ENCODE measurements at places on chromosomes 5 and 9.
A peak's percentile ranks its signal among the peaks of the same experiment; 100 is the strongest.

DNA sequence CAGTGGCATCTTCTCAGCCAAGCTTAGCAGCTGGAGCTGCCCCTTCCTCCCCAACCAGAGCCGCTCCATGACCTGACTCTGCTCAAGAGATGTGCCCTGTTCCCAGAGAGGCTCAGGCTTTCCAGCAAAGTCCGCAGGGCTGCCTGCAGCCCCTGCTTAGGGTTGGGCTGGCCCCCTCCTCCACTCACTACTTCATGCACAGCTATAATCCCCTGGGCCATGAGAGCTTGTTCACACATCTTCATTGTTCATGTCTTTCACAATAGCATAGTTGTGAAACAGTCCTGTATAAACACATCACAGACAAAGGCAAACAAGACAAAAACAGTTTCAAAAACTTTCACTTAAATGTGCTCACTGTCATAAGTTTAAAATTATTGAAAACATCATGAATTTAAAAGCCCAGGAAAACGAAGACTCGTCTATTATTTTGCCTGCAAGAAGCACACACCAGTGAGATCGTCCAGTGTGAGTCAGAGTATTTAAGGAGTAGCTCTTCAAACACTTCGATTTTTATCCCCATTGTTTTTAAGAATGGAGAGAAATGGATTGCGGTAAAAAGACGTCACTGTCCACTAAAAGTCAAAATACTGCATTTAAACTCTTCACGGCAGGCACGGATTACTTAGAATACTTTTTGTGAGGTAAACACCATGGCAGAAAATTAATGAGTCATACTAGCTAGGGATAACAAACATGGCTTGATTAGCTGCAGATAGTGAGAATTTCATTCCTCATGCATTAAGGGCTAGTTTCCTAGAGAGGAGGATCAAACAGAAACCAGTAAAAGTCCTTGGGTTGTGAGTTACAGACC, 40.7 kb upstream of the S1PR3 start:
- no peak for DNase-seq

DNA sequence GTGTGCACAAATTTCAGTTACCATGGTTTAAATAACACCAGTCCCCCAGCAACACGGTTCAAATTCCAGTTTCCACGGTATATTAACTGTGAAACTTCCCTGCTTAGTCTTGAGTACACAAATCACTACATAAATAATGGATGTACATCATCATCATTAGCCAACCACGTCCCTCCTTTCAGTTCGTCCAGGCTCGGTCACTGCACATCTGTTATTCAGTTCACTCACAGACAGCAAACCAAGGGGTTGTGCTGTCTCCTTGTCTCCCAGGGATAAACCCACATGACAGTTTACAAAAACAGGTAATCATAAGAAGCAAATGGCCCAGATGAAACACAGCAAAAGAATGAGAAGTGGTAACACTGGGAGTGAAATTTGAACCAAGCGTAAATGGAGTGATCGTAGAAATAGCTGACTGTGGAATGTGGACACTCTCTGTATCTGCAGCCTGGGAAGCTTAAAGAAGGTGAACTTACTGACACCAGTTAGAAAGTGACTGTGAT, 61.0 kb upstream of the RAD23B start:
- peak; percentile 75 for DNase-seq

- no peak for DNase-seq
Measured at GRCh38 chr9:110952540-110952859, 85.8 kb downstream of the LPAR1 start.

DNA sequence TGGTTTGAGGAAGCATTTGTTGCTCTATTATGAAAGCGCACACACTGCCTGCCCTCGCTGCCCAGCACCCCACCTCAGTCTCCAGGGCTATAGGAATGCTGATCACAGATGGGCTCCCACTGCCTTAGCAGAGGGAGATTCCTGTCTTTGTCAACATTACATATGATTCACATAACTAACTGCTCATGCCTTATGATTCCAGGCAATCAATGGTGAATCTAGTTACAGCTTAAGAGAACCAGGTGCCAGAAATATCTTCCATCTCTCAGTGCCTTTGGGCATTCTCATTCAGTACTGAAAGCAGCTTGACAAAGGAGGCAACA, 458.9 kb upstream of the C9orf72 start:
- no peak for DNase-seq

DNA sequence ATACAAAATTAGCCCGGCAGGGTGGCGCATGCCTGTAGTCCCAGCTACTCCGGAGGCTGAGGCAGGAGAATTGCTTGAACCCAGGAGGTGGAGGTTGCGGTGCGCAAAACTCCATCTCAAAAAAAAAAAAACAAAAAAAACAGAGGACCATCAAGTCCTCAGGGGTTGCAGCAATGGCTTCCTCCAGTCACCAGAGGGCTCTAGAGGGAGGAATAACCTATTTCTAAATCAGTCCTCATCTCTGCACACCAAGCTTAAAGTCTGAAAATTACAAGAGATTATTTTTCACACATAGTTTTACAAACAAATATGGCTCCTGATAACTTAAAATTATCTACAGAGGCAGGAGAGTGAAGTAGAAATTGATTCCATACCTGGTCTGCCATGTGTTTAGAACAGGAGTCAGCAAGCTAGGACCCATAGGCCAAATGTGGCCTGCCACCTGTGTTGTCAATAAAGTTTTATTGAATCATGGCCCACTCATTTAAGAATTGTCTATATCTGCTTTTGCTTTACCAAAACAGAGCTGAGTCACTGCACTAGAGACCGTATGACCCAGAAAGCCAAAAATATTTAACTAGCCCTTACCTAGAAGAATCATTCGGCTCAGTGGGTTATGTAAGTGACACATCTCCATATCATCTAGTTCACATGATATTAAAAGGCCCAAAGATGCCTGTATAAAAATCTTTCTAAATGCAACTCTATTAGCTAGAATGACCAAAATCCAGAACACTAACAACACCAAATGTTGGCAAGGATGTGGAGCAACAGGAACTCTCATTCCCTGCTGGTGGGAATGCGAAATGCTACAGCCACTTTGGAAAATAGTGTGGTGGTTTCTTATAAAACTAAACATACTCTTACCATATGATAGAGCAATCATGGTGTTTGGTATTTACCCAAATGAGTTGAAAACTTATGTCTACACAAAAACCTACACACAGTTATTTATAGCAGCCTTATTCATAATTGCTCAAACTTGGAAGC, 207.7 kb downstream of the FRMD3 start:
- DNase-seq: no peak

GRCh38 chr9:114953959-114954358, 23.6 kb upstream of the TNFSF8 start:
- no peak for DNase-seq

DNA sequence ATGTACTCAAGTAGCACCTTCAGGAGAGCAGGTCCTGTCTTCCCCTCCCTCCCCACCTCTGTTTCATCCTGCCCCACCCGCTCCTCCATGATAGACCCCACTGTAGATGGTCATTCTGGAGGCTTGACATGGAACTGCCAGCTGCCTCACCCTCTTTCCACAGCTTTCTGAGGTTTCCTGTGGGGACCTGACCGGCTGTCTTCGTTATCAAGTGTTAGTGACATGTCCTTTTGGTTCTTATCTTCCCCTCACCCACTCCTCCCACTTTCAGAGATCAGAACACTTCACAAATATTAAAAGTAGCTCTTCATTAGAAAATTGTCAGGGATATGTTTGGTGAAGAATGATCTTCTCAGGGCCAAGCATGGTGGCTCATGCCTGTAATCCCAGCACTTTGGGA, 52.7 kb downstream of the MEGF10 start:
- DNase-seq: no peak
